ENCODE measurements at places on chromosomes 11 and 22.

- DNase-seq = no peak
Observed at GRCh38 chr11:7911011-7911410, 20.1 kb downstream of the OR10A6 start.

GRCh38 chr11:126485021-126485792 is 129.7 kb downstream of the ST3GAL4 start:
- no peak for DNase-seq

DNA sequence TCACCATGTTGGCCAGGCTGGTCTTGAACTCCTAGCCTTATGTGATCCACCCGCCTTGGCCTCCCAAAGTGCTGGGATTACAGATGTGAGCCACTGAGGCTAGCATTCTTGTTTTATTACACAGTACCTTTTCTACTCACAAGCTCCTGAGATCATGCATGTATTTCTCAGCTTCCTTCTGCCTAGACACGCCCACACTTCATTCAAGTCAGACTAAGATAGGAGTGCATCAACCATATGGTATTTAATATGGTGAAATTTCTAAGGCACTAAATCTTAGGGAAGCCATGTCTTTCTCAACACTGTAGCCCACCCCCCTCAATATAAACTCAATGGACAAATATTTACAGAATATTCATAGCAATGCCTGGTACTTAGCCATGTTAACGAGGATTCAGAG is 62.1 kb downstream of the SLC25A17 start:
- no peak for DNase-seq

DNA sequence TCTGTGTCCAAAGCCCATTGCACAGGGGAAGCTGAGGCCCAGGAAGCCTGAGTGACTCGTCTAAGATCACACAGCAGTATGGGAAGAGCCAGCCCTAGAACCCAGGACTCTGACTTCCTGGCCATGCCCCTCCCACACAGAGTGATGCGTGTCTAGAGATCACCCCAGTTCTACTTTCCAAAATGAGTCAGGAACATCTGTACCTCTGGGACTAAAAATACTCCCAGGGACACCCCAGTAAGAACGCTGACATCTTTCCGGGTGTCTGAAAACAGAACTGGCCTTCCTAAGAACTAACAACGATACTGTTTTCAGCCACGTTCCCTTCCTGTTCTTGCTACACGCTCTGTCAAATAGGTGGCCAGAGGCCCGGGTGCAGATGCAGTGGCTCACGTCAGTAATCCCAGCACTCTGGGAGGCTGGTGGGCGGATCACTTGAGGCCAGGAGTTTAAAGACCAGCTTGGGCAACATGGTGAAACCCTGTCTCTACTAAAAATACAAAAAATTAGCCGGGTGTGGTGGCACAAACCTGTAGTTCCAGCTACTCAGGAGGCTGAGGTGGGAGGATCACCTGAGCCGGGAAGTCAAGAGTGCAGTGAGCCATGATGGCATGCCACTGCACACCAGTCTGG is 21.7 kb upstream of the PDGFB start:
- no peak for DNase-seq

Measured in stimulated activated CD8-positive, alpha-beta memory T cell treated with anti-CD3 and anti-CD28 coated beads, Interleukin-15, amount 100 ng/mL, for 24 hours (primary cell).